HepG2 (cell line): ENCODE measurements at places on chromosomes 3 and 15. TPM values are rescaled to one million over a fixed set of nuclear protein-coding genes. Genes with fewer than 3 reads are reported as not detected.

DNA sequence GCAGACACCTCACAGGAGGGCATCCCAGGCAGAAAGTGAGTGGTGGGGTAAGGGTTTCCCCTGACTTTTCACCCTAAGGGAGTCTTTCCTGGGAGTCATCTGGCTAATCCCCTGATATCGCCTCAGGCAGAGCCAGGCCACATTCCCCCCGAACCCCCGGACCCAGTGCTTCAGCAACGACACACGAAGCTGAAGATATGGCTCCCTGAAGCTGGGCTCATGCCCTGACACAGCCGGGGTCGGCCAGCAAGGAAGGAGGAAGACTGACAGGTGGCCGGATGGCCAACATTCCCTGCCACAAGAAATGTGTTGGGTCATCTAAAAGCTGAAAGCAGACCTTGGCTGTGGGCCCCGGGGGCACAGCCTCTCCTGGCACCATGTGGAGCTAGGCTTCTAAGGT lies 14.4 kb downstream of the CHST13 start:
- no peak for DNase-seq

- DNase-seq, result no peak
Observed at GRCh38 chr3:24470277-24470676, 24.4 kb downstream of the THRB start.

- no peak for DNase-seq
Observed at GRCh38 chr3:168330983-168331382, 235.3 kb upstream of the GOLIM4 start.

GRCh38 chr3:101179637-101180036 lies 140.7 kb downstream of the IMPG2 start:
- DNase-seq, result no peak

DNA sequence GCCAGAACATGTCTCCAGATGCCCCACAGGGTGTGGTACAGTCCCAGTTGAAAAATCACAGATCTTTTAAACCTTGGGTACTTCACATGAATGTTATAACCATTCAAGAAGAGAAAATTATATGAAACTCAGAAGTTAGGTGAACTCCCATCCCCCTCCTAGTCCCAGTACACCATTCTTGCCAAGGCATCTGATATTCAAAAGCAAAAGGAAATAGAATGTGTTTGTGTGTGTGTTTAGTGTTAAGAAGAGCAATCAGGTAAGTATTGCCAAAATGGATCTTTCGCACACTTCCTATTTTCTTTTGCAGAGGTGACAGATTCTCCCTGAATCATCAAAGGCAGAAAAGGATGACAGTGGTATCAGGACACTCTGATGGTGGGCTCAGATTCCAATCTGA lies 44.1 kb upstream of the LMOD3 start:
- no peak for DNase-seq

GRCh38 chr3:51941798-51942602 lies at the start of the genes PARP3 and RRP9:
Gene PARP3 (plus strand): TSS chr3:51942363. CDS start chr3:51943356, 993 bp downstream.
Gene RRP9 (minus strand): TSS chr3:51941904. CDS start chr3:51941867, 37 bp downstream.
- peak; percentile 99 for DNase-seq

DNA sequence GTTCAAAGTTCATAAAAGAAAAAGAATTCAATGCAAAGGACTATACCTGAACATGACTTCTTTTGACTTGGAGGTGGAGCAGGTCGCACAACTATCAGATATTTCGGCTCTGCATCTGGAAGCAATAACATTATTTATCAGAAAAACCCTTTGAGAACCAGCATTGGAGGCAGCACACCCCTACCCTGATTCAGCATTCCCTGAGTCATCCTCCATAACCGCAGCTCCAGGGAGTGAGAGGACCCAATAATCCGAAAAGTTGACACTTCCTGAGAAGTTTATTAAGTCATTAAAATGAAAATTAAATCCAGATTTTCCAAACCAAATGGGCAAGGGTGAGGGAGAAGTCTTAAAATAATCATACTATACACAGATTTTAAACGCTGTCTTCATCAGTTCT lies 90.6 kb downstream of the ABI3BP start:
- no peak for DNase-seq

- no peak for DNase-seq
Observed at GRCh38 chr3:63624941-63625560, 27.4 kb upstream of the SNTN start.

DNA sequence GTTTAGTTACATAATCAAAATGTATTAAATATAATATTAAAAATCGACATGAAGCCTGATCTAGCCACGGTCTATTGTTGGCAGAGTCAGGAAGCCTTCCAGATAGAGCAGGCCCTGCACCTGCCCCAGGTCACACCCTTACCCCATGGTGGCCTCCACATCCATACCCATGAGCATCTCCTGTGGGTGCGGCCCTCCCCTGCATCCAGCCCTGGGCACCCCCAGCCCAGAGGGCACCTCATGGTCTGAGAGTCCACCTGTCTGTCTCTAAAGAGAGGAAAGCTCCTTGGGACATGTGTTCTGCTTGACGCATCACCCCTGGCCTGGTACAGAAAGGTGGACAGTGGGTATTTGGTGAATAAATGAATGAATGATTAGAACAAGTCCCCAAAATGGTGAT lies 37.2 kb upstream of the CSPG4 start:
- DNase-seq, result no peak

- no peak for DNase-seq
Observed at GRCh38 chr3:182245059-182245458, 533.3 kb downstream of the SOX2 start.

- DNase-seq, result no peak
Observed at GRCh38 chr3:190205739-190206138, 85.0 kb upstream of the P3H2 start.

DNA sequence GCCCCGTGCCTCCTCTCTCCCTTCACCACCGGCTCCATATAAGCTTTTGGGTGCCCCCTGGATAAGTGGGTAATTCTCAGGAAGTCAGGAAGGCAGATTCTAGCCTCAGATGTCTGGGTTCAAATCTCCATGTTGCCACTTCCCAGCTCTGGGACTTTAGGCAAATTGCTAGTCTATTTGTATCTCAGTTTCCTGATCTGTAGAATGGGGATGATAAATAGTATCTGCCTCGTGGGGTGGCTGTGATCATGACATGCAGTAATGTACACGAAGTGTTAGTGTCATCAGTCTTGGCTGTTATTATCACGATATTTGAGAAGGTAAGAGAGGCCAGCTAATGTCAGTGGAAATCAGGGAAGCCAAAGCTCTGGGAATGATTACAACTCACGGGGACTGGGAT lies 43.3 kb downstream of the MUC4 start:
- no peak for DNase-seq

- DNase-seq, result no peak
Observed at GRCh38 chr15:100224206-100225185, 117.3 kb downstream of the ADAMTS17 start.

DNA sequence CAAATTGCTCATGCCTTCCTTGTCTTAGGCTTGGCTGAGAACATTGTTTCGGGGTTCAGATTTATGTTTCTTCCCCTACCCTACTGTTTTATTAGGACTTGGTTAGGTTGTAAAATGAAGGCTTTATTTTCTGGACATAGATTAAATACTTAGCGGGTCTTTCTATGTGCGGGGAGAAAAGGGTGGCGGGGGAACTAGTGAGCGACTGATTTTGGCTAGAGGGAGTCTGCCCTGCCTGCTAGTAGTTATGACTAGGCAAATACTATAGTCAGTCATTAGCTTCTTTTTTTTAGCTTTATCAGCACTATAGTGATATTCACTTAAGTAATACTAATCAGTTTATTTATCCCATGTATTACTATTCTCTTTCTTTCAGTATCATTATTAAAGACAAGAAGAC lies 3.6 kb downstream of the CADM2 start:
- DNase-seq, result no peak

UMPS gene
- 74.2 and 117 TPM in 2 replicates for total RNA-seq

MORF4L1 gene
- total RNA-seq, result 218 and 361 TPM in 2 replicates

SKOR1 gene
- total RNA-seq, result 0.09 and 0.10 TPM in 2 replicates

CCR3 gene
- not detected in 2 replicates for total RNA-seq

CYP19A1 gene
- 9.1 and 10.9 TPM in 2 replicates for total RNA-seq

GUCA1C gene
- not detected in 2 replicates for total RNA-seq

PLA2G4F gene
- not detected in 2 replicates for total RNA-seq

LSMEM2 gene
- 0.07 TPM in 1 of 2 replicates, not detected in the other for total RNA-seq

GOLGA6A gene
- total RNA-seq, result 0.04 TPM in 1 of 2 replicates, not detected in the other

HRG gene
- total RNA-seq, result 0.11 TPM in 1 of 2 replicates, not detected in the other

NR1I2 gene
- 10.9 and 13.4 TPM in 2 replicates for total RNA-seq

SEMA3G gene
- total RNA-seq, result 2.0 and 6.1 TPM in 2 replicates
